CD8-positive, alpha-beta memory T cell (primary cell): ENCODE measurements at places on chromosomes 7 and 10. TPM values are rescaled to one million over a fixed set of nuclear protein-coding genes. Genes with fewer than 3 reads are reported as not detected.

GRCh38 chr7:75914655-75915415 is at the start of gene POR:
TSS of gene POR (plus strand) at chr7:75915155. CDS start at chr7:75954002, 38,847 bp downstream.
- peak within 1 kb of the TSS; percentile 96 for H3K27ac ChIP-seq
- peaks cover 18% of the 10 kb centered on the region for H3K4me1 ChIP-seq
- H3K4me3 ChIP-seq, result peak within 1 kb of the TSS; percentile 85

DNA sequence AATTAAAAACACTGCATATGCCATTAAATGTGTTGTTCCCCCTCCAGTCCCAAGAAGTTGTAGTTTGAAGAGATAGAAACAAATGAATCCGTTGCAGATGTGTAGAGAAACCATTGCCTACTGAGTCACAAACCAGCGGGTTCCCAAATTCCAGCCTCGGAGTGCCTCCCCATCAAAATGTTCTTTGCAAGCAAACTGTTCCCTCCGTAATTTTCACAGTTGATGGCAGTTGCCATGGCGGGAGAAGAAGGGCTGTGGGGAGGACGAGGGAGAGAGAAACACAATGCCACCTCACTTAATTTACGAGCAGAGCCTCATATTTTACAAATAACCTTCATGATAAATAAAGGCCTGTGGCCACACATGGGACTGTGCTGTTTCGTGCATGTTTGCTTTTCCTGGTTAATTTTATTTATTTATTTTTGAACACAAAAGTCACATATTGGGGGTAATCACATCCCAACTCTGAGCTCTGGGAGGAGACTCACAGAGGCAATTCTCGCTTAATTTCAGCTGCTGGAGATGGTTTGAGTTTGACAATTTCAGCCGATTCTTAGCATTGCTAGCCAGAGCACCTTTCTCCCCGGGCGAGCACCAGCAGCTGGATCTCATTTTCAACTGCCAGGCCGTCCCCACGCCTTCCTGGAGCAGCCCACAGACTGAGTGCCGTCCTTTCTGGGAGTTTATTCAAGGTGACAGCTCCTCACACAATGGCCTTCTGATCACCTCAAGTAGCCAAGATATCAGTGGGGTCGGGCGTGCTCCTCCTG is 1084.2 kb downstream of the KCNMA1 start:
- no peaks in the 10 kb centered on the region for H3K36me3 ChIP-seq
- H3K4me1 ChIP-seq, result no peaks in the 10 kb centered on the region
- no peak for DNase-seq
- no peak overlapping the region for H3K27ac ChIP-seq
- H3K27me3 ChIP-seq, result no peaks in the 10 kb centered on the region
- no peak overlapping the region for H3K4me3 ChIP-seq

GRCh38 chr7:7212612-7213011 is 30.3 kb downstream of the C1GALT1 start:
- H3K27me3 ChIP-seq, result no peaks in the 10 kb centered on the region
- H3K36me3 ChIP-seq, result peaks cover 8% of the 10 kb centered on the region
- no peak for DNase-seq
- no peaks in the 10 kb centered on the region for H3K4me1 ChIP-seq
- H3K4me3 ChIP-seq, result no peak overlapping the region

GRCh38 chr7:17460665-17461064 is 162.2 kb downstream of the AHR start:
- no peaks in the 10 kb centered on the region for H3K36me3 ChIP-seq
- H3K27me3 ChIP-seq, result no peaks in the 10 kb centered on the region
- no peak overlapping the region for H3K27ac ChIP-seq
- no peak for DNase-seq
- H3K4me1 ChIP-seq, result no peaks in the 10 kb centered on the region

GRCh38 chr7:87413951-87414793 is 61.3 kb downstream of the ABCB4 start:
- no peak overlapping the region for H3K27ac ChIP-seq
- no peak for DNase-seq
- H3K27me3 ChIP-seq, result no peaks in the 10 kb centered on the region
- no peak overlapping the region for H3K4me3 ChIP-seq

DNA sequence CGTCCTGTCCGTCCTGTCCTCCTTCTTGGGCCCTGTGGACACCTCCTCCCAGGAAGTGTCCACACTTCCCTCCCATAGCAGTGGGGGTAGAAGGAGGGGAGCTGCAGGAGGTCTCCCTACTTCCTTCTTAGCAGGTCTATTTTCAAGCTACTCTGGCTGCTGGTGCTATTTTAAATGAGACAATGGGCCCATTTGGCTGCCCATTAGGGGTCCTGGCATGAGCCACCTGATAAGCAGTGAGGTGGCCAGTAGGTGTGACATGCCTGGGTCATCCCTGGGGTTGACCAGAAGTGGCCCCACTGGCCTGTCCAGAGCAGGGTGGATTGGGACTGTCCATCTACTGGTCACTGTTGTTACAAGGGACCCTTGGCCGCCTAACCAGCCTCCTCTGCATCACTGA is 75.2 kb downstream of the COL13A1 start:
- no peaks in the 10 kb centered on the region for H3K4me1 ChIP-seq
- no peaks in the 10 kb centered on the region for H3K27me3 ChIP-seq
- no peak overlapping the region for H3K4me3 ChIP-seq
- DNase-seq, result no peak
- H3K27ac ChIP-seq, result no peak overlapping the region

- H3K4me1 ChIP-seq, result no peaks in the 10 kb centered on the region
- no peak for DNase-seq
- H3K36me3 ChIP-seq, result no peaks in the 10 kb centered on the region
- no peak overlapping the region for H3K27ac ChIP-seq
- no peaks in the 10 kb centered on the region for H3K27me3 ChIP-seq
- no peak overlapping the region for H3K4me3 ChIP-seq
Measured at GRCh38 chr10:3178042-3178441, 5.5 kb upstream of the PITRM1 start.

Gene OR2A12
- total RNA-seq, result not detected

Gene EPHA1
- total RNA-seq, result 2.8 TPM

Gene WDR86
- total RNA-seq, result 0.59 TPM
